ENCODE measurements at places on chromosomes 4 and X. TPM values are rescaled to one million over a fixed set of nuclear protein-coding genes. Genes with fewer than 3 reads are reported as not detected.

USP17L26 gene
- total RNA-seq = not detected

NKX3-2 gene
- not detected for total RNA-seq

FDCSP gene
- total RNA-seq = not detected

TLR7 gene
- 3.1 TPM for total RNA-seq

DNA sequence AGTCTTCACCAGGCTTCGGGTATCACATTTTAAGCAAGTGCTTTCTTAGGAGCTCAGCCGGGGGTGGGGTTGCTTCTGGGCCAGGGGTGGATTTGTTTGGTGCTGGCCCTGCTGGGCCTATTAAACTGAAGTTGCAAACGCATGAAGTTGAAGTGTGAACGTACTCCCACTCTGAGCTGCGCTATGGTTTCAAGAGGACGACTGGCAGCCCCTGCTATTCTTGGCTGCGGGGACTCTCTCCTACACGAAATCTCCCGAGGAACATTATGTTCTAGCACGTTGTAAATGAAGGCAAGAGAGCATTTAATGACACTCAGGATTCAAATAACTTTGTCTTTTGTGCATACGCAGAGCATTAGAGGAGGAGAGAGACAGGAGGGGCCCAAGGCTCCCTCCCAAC is 401.3 kb upstream of the BOD1L1 start:
- no peak for DNase-seq

GRCh38 chr4:109942292-109942926 is 29.7 kb downstream of the EGF start:
- DNase-seq = no peak

GRCh38 chr4:87697272-87697671 is 47.2 kb downstream of the DMP1 start:
- no peak for DNase-seq

DNA sequence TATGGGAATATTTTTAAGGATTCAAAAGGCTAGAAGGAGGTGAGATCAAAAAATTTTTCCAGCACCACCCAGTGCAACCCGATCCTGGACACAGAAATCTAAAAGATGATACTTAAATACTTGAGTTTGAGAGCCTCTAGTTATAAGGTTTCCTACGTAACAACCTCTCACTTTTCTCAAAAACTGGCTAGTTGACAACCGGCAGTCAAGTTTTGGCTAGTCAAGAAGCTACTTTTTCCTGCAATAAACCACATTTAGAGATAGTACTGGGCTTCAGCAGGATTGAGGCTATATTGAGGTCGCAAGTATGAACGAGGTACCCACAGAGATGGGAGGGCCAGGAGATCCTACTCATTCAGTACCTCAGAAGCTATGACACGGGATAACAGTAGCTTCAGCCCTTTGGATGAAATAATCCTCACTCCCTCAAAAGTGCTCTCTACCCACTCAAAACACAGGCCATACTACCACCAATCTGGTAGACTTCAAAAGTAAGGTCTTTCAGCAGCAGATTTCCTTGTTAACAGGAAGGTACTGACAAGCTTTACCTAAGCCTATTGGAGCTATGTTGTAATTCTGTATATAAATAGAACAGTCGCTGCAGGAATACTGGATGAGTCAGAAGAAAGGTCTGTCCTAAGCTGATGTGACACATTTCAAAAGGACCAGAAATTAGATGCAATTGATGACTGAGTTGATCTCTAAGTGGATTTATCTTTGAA is 1.5 kb upstream of the TSPAN5 start:
- no peak for DNase-seq

DNA sequence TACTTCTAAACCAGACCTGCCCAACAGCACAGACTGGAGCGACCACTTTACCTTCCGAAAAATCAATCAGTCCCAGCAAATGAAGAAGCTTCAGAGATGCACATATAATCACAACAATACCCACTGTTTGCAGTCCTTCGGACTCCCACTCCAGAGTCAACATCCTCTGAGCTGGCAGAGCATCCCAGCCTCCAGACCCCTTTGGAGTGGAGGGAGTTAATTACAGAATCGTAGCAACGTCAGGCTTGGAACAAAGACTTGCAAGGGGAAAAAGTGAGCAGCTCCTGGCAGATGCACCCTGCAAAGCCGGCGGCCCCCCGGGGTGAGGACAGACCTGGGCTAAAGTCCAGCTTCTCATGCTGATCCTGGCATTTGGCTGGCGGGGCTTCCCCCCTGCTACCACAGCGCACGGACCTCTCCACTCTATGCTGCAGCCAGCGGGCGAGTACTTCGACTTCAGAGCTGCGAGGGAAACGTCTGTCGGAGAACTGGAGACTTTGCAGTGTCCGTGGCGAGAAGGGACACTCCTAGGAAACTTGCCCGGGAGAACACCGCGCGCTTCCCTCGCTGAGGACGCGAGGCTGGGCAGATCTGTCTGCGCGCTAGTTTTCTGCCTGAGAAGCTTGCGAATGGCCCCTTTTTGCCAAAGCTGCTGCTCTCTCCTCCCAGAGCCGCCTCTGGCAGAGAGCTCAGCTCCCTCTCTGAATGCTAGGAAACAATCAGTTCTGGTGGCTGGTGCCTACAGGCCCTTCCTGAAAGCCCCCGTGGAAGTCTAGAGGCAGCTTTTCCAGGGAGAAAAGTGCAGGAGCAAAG is 283.7 kb downstream of the PACRGL start:
- peak; percentile 62 for DNase-seq
